ENCODE measurements at places on chromosomes 3 and 15.

GRCh38 chr15:70635895-70636294 lies 127.5 kb downstream of the UACA start:
- no peak for DNase-seq

GRCh38 chr3:12558706-12559105 lies 1.8 kb downstream of the MKRN2 start:
- DNase-seq: no peak

DNA sequence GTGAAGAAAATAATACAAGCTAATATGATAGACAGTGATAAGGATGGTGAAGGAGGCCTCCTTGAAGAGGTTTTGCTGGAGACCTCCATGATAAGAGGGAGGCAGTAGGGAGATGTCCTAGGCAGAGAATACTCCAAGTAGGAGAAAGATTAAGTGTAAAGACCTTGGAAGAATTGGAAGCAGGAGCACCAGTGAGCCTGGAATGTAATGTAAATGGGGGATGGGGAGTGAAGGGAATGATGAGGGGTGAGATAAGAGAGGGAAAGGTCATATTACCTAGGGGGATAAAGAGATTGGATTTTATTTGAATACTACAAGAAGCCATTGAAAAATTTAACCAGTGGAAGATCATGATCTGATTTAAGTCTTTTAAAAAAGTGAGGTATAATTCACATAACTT lies 41.7 kb upstream of the ARL14 start:
- no peak for DNase-seq

DNA sequence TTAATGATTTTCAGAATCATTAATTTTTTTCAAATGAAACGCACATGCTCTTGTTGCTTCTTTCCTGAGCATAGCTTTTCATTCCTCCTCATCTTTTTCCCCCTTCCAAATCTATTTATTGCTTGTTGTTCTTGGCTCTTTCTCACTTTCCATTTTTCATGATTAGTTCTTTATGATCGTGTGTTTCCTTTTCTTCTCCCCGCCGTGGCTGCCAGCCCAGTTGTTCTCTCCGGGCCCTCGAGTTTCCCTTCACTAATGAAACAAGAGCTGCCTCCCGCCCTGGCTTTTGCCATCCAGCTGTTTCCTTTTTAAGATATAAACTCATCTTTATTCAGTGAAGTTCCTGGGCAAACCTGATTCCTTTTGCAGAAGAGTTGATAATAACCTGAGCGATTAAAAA lies 170.2 kb upstream of the NR2F2 start:
- DNase-seq: no peak

- DNase-seq: no peak
Observed at GRCh38 chr3:65837604-65838003, 201.1 kb downstream of the MAGI1 start.

GRCh38 chr15:40872791-40873693 lies 992 bp downstream of the RHOV start:
- DNase-seq: no peak

DNA sequence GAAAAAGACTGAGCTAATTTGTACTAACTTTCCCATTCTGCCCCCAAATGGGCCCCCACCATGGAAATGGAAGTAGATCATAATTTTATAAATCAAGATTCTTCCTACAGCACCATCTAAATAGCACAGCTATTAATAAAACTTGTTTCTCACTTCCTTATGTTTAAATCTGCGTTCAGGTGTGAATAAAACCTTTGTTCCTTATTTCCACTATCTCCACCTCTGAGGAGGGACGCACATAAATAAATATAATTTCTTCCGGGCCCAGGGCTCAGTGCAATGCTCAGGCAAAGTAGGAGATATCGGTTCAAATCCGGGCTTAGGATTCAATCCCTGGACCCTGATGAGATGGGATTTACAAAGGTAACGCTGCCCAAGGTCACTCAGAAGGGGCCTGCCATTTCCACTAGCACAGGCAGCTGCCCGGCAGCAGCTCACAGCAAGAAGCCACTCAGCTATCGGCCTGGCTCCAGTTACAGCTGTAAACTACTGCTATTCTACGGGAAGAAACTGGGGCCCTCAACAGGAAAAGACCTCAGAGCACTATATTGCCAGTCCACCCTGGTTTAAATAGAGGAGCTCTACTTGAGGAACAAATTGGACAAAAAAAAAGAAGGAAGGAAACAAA lies 52.5 kb downstream of the FOXP1 start:
- DNase-seq: no peak

DNA sequence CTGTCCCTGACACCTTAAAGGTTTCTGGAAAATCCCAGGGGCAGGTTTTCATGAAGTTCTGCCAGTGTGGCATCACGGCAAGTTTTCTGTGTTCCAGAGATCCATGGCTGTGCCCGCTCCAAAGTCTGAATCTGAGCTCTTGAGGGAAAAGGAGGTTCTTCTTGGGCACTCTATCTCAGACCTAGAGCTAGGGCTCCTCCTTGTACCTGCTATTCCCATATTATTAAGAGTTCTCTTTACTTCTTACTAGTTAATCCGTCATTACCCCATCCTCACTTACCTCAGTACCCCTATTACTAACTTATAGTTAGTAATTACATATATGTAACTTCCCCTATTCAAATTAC lies 5.9 kb upstream of the TRA2B start:
- DNase-seq: no peak

DNA sequence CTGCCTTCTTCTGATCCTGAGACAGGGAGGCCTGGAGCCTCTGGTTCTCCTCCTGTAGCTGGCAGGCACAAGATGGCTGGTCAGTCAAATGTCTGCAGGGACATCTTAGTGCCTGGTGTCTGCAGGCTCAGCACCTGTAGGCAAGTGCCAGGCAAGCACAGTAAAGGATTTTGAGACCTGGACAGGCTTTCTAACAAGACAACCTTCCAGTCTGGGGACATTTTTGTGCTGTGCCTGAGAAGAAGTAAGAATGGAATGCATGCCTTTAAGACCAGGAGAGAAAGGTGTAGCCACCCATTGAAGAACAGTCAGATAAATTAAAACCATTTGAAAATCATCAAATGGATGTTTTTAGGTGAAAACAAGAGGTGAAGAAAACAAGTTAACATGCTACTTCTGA lies 31.2 kb downstream of the DZIP1L start:
- DNase-seq: no peak

DNA sequence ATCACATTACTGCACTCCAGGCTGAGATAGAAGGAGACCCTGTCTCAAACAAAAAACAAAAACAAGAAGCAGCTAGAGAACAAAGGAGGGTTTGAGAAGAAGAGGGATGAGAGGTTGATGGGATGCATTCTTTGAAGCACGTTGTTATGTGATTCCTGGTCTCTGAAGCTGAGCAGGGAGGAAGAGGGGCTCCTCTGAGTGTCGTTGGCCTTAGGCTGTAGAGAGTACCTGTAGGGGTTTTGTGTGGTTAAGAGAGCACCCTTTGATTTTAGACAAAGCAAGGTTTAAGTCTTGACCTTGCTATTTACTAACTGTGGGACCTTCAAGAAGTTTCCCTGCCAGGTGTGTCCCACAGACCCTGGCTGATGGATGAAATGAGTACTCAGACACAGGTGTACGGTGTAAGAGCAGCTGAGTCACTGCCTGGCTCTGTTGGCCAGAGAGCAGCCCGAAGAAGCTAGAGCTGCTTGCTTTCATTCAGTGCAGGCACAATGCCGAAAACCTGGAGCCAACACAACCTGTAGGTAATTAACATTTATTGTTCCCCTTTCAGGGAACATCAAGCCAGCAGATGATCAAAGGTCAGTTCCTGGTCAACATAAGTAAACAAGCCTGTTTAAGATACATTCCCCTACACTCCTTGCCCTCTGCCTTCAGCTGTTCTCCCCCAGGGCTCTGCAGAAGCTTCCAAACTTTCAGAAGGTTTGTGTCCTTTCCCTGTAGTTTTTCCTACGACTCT lies 67.2 kb downstream of the LRRK1 start:
- DNase-seq: no peak

GRCh38 chr15:60074181-60074885 lies 70.2 kb downstream of the FOXB1 start:
- no peak for DNase-seq

DNA sequence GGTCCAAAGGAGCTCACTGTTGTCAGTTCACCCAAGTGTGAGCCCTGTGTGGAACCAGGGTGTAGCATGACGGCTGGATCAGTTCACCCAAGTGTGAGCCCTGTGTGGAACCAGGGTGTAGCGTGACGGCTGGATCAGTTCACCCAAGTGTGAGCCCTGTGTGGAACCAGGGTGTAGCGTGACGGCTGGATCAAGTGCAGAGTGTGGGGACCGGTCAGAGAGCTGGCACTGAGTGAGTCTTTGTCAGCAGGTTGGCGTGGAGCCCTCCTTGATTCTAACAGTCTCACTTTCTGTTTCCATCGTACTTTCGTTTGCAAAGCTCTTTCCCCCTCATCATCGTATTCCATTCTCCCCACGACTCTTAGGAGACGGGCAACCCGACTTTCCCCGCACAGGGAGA lies 57.9 kb upstream of the DLG1 start:
- no peak for DNase-seq

- no peak for DNase-seq
Observed at GRCh38 chr3:28150465-28151206, 90.8 kb upstream of the CMC1 start.

DNA sequence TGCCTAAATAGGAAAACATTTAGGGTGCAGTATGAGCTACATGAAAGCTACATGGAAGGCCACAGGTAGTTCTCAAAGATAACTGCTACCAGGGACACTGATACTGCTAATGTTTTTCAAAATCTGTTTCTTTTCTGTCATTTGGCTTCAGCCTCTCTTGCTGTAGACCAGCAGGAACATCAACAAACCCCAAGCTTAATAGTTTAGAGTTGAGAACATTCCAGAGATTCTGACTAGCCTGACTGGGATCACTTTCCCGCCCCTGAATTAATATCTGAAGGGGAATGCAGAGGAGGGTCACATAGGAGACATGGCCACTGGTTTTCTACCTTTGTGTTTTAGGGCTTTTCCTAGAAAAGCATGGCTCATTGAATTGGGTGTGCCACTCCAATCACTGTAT lies 16.9 kb upstream of the C3orf38 start:
- DNase-seq: no peak

DNA sequence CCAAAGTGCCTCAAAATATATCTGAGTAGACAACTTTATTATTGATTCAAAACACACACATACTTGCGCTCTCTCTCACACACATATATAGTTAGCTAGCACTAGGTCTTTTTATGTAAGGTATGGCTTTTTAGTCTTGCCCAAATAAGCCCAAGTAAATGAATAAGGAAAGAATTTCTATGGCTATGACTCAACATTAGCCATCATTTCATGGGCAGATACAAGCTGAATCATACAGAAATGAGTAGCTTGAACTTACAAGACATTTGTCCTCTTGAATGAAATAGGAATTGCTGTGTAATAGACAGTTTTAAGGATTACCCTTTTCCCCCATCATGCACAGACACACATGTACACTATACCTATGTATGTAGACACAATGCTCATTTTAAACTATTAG lies 4.9 kb downstream of the CADPS start:
- no peak for DNase-seq

DNA sequence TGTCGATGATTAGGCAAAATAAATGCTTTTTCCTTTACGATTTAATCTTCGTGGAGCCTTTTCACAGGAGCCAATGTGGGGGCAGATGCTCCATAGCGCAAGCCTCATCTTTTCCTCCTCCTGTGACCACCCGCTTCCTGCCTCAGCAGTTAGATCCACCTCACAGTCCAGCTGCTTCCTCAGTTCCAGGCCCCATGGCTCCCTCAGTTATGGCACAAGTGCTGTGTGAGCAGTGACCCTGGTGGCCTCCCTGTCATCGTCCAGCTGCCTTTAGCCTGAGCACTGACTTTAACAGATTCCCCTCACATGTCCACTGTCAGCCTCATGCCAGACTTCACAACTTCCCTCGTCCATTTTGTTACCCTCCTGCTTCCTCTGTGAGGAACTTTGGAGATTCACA lies 424.6 kb upstream of the GBE1 start:
- DNase-seq: no peak

DNA sequence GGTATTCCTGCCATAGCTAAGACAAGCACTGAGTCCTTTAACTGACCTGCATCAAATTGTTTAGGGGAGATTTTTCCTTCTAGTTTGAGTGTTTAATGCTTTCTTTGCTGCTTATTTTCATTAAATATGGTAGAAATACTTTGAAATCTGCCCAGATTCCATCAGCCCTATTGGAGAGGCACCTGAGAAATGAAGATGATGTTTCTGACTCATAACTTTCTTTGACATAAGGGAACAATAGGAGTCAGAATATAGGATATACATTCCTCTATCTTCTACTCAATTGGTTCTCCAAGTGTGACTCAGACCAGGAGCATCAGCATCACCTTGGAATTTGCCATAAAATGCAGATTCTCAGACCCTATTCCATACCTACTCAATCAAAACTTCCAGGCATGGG lies 27.4 kb downstream of the BTD start:
- DNase-seq: no peak

DNA sequence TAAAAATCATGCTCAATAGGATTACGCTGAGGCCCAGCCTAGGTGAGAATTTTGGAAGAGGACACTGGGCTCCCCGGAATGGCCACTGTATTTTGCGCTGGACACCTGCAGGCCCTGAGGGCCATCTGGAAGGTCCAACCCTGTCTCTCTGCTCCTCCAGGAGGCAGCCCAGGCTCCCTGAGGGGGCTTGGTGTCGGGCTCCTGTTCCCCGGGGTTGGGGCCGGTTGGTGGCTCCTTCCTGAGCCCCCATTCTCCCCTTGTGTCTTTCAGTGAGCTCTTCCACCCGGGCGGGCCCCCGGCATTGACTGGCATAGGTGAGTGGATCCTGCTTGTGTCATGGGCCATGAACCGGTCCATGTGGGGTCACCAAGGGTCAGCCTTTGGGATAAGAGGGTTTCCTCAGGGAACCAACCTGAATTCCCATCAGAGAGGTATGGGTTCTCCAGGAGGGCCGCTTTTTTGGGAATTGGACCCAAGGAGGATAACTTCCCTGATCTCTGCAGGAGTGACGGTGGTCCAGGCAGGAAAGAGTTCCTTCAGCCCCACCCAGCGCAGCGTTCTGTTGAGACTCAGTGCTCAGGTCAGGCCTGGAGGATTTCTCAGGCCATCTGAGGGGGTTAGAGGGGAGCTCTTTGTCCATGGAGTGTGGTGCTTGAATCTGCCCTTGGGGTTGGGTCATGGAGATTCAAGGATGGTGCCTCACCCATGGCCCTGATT lies 187.8 kb downstream of the UBE3A start:
- no peak for DNase-seq

DNA sequence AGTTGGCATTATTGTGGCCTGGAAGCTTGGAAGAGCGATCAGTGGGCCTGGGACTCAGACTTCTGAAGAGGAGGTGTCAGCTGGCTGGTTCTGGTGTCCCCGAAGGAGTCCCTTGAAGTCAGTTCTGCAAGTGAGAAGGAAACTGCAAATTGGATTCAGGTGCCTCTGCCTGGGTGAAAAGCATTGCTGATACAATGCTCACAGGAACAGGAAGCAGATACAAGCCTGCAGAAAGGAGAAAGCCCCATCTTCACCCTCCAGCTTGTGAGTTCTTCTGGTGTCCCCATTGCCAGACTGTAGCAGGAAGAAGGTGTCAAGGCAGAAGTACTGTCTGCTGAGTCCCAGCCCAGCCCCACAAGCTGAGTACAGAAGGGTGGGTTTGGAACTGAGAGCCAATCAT lies 271.3 kb downstream of the PLOD2 start:
- DNase-seq: no peak
